HuH-7 (cell line): ENCODE measurements at places on chromosomes 13 and 19.

GRCh38 chr19:11964496-11964857 is 363 bp upstream of the ZNF763 start:
- no peak for DNase-seq

DNA sequence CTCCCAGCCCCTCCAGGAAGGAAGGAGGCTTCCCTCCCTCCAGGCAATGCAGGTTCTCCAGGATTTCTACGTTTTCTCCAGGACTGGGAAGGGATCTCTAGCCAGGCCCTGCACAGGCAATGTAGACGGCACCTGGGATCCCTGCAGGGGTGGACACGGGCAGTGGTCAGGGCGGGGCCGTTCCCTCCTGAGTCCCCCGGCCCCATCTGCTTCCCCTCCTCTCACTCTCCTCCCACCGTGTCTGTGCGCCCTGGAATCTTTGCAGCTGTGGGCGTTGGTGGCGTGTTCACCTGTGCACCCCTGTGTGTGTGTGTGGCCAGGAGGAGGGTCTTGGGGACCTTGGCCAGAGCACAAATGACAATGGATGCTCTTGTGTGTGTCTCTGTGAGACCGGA is 10.0 kb downstream of the NRTN start:
- no peak for DNase-seq

GRCh38 chr13:106291006-106291405 is 244.5 kb downstream of the EFNB2 start:
- DNase-seq, result no peak

DNA sequence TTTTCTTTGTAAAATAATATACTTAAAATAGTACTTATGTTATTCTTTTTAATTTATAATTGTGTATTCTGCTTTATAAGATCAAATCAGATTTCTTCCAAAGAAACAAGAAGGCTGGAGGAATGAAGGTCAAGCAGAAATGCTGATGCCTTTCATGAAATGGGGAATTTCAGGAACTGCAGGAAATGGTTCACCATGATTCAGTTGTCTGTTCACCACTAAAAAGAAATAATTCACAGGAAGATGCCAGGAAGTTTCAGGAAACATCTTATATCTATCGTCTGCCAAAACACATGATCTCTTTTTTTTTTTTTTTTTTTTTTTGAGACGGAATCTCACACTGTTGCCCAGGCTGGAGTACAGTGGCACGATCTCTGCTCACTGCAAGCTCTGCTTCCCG is 15.7 kb upstream of the SCEL start:
- no peak for DNase-seq

- DNase-seq, result no peak
These were observed 5.7 kb upstream of the TNFSF13B start for GRCh38 chr13:108263621-108264355.

DNA sequence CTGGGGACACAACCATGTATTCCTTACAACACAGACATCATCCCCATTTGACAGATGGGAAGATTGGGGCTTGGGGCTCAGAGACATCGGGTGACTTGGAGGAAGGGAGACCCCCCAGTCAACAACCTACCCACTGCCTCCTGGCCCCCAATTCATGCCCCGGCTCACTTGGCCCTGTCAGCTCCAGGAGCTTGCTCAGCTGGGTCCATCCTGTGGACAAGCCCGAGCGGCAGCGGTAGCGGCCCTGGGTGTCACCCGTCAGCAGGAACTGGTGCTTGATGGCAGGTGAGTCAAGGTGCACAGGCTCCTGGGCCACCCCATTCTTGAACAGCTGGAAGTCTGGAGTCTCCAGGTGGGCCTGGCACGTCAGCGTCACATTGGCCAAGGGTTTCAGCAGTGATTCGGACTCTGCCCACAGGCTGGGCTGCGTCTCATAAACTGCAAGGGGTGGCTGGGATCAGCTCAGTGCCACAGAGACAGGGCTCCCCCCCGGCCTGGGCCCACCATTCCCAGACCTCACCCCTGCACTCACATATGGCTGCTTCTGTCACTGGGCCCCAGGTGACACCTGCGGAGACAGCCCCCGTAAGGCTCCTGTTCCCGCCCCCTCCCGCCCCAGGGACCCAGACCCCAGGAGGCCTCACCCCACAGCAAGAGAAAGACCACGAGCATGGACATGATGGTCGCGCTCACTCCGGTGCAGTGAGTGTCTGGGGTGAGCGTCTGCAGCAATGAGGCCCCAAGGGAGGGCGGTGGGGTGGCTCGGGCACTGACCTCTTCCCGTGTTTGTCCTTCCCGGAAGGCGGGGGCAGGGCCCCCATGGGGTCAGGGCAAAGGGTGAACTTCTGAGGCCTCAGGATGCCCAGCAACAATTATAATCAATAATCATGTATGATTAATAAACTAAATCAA is at the start of gene A1BG:
TSS of gene A1BG (minus strand) at position 733 of the 912 bp plus-strand sequence. CDS start at position 678, 55 bp downstream.
- DNase-seq, result no peak

GRCh38 chr19:4399812-4400134 is 574 bp downstream of the SH3GL1 start:
- DNase-seq, result no peak

DNA sequence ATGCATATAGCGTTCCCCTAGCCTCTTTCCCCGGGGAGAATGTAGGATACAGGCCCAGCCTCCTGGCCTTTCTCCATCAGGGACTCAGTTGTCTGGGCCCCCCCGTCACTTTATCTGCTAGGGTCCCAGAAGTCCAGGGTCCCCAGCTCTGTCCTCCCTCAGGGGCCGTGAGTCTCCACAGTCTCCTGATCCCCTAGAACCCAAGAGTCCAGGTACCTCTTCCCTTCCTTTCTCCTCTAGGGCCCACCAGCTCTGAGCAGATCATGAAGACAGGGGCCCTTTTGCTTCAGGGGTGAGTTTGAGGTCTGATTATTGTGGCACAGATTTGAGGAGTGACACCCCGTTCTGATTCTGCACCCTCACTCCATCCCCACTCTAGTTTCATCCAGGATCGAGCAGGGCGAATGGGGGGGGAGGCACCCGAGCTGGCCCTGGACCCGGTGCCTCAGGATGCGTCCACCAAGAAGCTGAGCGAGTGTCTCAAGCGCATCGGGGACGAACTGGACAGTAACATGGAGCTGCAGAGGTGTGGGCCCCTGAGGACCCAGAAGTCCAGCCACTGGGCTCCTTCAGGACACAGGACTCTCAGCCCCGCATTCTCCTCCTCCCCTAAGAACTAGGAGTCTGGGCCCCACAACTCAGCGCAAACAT is 758 bp downstream of the BAX start:
- DNase-seq, result no peak

GRCh38 chr13:39170711-39171110 is 132.5 kb downstream of the NHLRC3 start:
- no peak for DNase-seq

DNA sequence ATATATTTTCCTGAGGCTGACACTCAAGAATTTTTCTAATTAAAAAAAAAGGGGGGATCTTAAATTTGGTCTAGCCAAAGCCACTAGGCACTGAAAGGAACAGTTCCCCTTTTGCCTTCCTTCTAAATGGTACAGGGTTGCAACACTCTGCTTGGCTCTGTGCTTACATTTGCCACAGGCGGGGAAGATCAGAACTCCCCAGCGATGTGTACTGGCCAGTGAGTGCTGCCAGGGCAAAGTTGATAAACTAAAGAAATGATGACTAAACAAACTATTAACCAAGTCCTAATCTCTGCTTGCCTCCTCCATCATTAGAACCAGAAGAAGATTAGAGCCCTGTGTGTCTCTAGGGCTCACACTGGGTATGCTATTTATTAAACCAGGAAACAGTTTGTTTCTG is 75.3 kb upstream of the SCEL start:
- no peak for DNase-seq

GRCh38 chr19:29630655-29631054 is 24.6 kb downstream of the POP4 start:
- no peak for DNase-seq
